Activated naive CD4-positive, alpha-beta T cell treated with anti-CD3 and anti-CD28 coated beads, Interleukin-2, amount 10 ng/mL, durations not matched to agents 7 days and 5 days (primary cell): ENCODE measurements at places on chromosomes 4 and X.

GRCh38 chr4:78061939-78062570, 4.9 kb downstream of the FRAS1 start:
- no peak for DNase-seq

DNA sequence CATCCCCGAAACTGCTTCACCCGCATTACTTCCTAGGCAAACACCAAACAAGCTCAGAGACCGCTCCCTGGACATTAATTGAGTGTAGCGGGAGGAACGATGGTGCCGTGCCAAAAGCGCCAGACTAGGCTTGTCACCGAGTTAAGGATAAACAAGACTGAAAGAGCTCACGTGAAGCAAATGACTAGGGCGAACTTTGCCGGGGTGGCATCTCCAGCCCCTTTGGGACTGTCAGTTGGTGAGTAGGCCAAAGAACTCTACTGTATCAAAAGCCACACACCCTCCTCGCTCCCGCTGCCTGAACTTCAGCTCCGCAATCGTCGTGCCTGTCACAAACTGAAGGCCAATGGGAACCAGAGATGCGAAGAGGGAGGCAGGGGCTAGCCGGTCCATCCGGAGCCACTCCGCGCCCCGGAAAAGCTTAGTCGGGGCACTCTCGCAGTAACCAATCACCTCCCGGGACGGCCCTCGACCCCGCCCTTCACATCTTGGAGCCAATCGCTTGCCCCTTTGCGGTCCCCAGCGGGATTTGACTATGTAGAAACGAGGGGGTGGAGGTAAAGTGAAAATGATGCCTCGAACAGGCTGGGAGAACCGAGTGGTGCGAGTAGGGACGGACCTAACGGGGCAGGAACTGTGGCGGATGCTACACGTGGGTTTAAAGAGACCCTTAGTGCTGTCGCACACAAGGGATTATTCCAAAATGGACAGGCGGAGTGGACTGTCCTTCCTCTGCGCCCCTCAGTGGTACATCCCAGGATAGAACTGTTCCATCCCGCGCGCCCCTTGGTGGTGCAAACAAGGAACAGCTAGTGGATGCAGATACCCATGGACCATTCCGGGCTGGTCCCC, 37.0 kb upstream of the FAM156A start:
- peak; percentile 94 for DNase-seq

DNA sequence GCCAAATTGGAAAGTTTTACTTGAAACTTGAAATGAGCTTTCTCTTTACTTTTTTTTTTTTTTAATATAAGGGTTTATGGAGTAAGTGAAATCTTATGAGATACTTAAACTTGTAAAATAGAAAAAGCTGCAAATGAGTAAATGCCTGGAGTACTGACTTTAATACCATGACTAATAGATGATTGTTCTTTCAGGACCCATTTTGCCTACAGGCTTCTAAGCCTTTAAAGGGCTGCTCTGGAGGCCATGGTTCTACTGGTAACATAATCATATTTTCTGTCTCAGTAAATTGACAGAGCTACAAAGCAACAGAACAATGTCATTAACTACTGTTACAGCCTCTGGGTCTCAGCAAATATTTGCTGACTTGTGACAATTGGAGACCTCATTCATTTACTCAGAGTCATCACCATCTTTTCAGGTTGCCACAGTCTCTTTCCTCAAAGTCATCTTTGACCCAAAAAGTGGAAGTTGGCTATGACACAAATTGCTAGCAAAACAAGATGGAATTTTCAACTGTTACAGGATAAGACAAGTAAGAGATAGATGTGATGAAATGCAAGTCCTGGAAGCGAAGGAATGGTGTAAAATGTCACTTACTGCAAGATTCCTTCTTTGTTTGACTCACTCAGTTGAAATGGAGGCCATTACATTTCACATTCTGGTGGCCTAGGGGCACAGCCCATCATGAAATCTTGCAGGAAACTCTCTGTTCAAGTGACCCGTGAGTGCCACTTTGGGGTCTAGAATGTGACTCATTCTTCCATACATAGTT, 132.7 kb downstream of the BTC start:
- no peak for DNase-seq

DNA sequence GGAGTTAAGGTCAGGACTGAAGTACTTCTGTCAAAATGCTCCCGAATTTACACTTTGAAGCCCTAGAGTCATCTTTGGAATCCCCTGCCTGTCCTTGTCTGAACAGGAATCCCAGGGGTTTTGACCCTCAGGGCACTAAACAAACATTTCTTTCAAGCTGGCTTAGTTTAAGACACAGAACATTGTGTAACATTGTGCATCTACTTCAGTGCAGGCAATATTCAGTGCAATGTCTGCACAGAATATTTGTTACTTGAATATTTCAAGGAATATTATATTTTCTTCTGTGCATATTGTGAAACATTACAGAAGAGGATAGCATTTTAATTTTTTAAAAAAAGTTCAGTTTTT, 763.4 kb downstream of the PCDH18 start:
- no peak for DNase-seq

GRCh38 chr4:145352438-145353145, 129.1 kb upstream of the SMAD1 start:
- DNase-seq, result no peak
